ENCODE measurements at places on chromosomes 2 and 18.
A peak's percentile ranks its signal among the peaks of the same experiment; 100 is the strongest.

DNA sequence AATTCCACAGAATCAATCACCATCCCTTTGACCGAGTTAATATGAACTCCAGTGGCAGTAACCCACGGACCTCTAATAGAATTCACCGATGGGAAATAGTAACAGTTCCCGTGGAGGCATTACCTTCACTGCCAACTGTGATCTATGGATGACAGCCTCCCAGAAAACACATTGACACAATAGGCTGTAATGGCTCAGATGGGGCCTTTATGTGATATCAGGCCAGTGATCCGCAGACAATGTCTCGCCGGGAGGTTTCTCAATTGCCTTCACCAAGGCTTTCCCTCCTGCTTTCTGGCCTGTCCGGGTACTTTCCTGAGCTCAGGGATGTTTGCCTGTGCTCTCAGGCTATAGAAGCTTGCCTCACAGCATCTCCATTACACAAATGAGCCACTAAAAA, 34.4 kb upstream of the KLF7 start:
- no peak for DNase-seq

GRCh38 chr2:48531141-48531648, 1.2 kb downstream of the STON1 start:
- no peak for DNase-seq

- DNase-seq: no peak
These were observed 73.2 kb downstream of the PLA2R1 start for GRCh38 chr2:159989249-159989648.

DNA sequence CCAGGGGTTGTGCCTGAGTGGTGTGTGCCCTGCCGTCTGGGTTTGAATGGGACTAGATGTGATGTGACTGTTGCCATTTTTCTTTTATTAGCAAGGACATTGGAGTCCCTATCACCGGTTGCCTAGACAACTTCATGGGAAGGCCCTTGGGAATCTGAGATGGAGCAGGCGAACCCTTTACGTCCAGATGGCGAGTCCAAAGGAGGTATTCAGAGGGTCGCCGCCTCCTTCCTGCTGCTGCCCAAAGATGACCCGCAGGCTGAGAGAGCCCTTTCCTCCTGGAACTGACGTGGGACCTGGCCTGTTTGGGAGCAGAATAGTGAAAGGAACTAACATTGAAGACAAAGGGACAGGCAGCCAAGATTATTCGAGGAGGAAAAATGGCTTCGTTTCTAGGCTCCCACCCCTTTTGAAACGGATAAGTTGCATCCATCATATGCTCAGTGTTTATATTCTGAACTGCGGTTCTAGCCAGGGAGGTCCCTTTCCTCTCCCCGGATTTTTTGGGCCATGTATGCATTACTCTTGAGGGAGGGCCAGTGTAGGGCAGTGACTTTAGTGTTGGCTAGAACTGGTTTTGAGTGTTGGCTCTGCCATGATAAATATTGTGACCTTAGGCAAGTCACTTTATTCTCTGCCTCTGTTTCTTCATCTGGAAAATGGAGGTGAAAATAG, 673 bp downstream of the CENPO start:
- no peak for DNase-seq

- no peak for DNase-seq
These were observed 22.3 kb upstream of the ITM2C start for GRCh38 chr2:230842473-230842872.

GRCh38 chr2:27236136-27236535, 19.0 kb downstream of the CAD start:
- no peak for DNase-seq

GRCh38 chr2:42970151-42970550, 177.8 kb upstream of the HAAO start:
- no peak for DNase-seq

GRCh38 chr2:113160962-113161361, 12.8 kb upstream of the PSD4 start:
- no peak for DNase-seq

DNA sequence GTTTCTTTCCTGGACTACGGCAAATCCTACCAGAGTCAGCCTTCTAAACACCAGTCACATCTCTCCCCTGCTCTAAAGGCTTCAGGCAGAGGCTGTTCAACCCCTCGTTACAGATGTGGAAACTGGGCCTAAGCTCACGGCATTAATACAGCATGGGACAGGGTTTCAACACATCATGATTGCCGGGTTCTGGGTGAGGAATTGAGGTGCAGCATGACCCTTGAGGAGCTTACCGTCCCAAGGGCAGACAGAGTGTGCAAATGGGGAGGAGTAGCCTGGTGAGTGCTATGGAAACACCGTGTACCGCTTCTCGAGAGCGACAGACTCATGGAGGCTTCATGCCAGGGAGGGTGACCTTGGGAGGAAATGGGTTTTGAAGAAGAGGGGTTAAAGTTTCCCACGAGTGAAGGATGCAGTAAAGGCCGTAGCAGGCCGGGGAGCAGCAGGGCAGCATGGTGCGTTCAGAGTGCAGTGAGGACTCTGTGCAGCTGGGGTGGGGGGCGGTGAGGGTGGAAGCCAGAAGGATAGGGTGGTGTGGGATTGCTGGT, 51.1 kb downstream of the TGOLN2 start:
- no peak for DNase-seq

- DNase-seq: no peak
These were observed 60.0 kb upstream of the DTNA start for GRCh38 chr18:34650121-34650545.

DNA sequence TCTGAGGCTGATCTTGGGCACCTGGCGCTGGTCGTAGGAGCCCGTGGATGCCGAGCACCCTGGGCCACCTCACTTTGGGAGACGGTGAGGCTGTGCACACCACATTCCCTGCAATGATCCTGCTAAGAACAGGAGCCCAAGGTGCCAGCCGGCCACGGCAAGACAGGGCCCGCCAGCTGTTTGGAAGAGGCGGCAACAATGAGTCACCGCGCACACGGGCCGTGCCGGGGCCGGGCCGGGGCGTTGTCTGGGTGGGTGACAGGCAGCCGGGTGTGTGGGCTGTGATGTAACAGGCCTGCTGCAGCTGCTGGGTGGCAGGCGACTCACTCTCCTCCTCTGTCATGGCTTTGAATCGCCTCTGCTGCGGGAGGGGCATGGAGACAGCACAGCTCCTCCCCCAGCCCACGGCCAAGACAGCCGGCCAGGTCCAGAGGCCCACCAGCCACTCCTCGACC, 49.7 kb upstream of the ODC1 start:
- DNase-seq: peak; percentile 44

- DNase-seq: no peak
These were observed 30.8 kb upstream of the LRRTM4 start for GRCh38 chr2:77552956-77553355.

- DNase-seq: no peak
These were observed 612.4 kb downstream of the FBXO15 start for GRCh38 chr18:73535189-73535588.

GRCh38 chr2:73254343-73255006, 20.4 kb downstream of the CCT7 start:
- no peak for DNase-seq

GRCh38 chr2:98160554-98160953, 73.6 kb downstream of the VWA3B start:
- no peak for DNase-seq

DNA sequence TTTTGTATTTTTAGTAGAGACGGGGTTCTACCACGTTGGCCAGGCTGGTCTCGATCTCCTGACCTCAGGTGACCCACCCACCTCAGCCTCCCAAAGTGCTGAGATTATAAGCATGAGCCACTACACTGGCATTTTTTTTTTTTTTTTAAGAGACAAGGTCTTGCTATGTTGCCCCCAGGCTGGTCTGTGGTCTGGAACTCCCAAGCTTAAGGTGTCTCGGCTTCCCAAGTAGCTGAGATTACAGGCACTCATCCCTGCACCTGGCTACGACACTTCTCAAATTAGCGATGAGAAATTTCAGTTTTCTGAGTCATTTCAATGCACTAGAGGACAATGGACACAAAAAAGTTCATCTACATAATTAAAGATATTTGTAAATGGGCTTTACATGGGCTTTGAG, 36.6 kb upstream of the TCF7L1 start:
- no peak for DNase-seq

DNA sequence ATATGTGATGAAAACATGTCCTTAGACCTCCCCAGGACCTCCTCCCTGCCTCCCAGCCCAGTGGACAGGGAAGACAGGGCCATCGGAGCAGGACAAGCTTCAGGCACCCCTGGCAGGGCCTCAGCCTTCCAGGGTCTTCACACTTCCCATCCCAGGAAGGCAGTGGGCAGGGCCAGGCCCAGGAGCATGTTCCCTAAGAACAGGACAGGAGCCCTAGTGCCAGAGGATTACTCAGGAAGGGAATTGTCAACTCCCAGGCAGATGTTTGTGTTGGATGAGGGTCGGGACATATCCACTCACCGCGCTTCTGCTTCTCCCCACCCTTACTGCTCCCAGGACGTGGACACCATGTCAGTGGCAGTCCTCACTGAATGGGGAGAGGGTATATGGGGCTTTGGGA, 138.9 kb downstream of the TNS1 start:
- no peak for DNase-seq

DNA sequence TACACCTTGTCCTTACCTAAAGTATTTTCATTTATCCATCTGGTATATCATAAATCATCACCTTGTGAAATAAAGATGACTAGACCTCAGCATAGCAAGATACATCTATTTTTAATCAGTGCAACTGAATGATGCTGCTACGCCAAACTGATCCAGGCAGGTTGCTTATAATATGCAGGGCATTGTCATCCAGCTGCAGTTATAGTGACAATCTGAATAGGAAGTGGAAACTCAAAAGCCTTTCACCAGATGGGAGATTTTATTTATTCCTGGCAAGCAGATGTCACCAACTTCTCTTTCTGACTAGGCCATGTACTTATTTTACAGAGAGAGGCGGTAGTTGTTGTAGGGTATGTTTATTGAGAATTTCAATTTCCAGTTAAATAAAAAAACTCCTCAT, 747.3 kb downstream of the ADCYAP1 start:
- DNase-seq: no peak

- DNase-seq: no peak
These were observed 180.3 kb upstream of the SMAD2 start for GRCh38 chr18:48110797-48111196.

- DNase-seq: no peak
These were observed 191.7 kb downstream of the CD226 start for GRCh38 chr18:69755856-69756496.

DNA sequence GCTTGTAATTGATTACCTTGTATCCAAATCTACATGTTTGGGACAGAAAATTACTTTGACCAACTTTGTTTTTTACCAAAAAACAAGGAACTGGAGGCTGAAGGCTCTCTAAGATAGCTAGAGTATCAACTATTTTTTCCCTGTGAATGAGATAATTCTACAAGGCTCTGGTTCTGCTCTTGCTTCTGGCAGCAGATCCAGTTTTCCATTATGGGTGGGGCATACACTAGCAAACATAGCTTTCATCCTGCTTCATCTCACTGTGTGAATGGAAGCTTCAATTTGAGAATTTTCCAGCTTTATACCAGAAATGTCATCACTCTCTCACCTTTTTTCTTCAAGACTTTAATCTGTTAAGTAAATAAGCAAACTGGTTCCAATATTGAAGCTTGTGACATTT, 249.7 kb downstream of the RPRM start:
- no peak for DNase-seq

- DNase-seq: no peak
These were observed at the start of gene CYP1B1 for GRCh38 chr2:38075507-38076151. Gene CYP1B1, minus strand, starts transcription at chr2:38076151. Its CDS starts 763 bp downstream, at chr2:38075388.

DNA sequence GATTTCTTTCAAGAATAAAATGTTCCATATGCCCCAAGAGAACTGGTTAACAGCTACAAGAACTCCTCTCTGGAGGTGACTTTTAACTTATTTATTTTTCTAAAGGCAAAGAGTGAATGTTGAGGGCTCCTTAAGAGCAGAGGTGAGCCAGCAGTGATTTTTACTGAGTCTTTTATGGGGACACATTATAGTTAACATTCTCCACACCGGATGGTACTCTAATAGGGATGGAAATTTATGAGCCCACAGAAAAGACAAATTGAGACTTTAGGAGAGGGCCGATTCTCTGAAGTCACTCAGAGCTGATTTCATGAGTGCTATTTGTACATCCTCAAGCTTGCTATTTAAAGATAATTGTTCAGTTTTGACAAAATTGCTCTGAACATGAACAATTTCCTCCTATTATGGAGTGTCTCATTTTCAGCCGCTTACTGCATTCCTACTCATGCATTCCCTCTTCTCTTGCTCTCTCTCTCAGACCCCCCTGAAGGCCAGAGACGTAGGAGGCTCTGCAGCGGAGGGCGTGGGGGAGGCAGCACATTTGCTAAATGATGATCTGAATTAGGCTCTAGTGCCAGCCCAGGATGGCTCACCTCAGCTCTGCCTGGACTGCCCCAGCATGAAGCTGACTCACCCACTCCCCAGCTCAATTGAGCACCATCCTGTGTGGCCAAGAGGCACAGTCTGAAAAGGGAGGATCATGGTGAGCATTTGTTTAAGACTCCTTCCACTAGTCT, 5.9 kb upstream of the RPL37A start:
- no peak for DNase-seq

- no peak for DNase-seq
These were observed 27.7 kb upstream of the ZNF638 start for GRCh38 chr2:71303849-71304248.

DNA sequence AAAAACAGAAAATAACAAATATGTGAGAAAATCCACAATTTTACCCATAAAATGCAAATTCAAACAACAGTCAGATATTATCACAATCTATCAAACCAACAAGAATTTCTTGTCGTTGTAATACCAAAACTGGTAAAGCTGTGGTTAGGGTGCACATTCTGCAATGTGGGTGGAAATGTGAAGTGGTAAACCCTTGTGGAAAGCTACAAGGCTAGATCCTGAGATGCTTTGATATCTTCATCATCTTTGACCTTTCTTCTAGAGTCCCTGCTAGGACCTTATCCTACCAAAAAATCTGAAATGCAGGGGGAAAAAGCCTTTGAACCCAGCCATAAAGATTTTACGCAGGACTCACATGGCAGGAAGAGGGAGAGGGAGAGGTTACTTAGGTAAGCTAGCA, 17.2 kb upstream of the ATG16L1 start:
- no peak for DNase-seq

DNA sequence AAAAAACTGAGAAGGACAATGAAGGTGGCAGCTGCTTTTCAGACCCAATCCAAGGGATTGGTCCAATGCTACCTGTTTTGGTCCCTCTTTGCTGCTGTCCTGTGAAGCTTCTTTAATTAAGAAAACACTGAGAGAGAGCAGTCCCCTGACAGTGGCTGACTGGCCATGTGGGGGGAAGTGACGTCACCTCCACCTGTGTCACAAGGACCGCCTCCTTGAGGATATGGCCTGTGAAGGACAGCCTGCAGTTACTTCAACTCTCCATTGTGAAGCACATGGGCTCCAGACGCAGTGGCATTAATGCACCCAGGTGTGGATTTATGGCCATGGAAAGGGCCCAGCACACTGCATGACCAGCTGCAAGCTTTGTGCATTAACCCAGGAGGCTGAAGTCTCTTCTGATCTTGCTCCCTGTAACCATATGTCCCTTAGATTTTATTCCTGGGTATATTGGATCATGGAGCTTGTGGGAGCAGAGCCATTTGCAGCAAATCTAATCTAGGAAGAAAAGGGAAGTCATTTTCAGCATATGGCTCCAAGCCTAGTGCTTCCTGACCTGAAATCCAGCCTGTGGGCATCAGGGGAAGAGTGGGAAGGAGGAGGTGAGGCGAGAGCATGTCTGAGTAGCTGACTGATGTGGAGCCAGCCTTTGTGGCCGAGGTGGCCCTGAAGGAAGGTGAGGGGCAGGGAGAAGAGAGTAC, 32.2 kb downstream of the KIF5C start:
- no peak for DNase-seq
